ENCODE measurements at places on chromosomes 3 and 15.

- no peak for DNase-seq
Observed at GRCh38 chr3:148450819-148451218, 246.9 kb upstream of the AGTR1 start.

DNA sequence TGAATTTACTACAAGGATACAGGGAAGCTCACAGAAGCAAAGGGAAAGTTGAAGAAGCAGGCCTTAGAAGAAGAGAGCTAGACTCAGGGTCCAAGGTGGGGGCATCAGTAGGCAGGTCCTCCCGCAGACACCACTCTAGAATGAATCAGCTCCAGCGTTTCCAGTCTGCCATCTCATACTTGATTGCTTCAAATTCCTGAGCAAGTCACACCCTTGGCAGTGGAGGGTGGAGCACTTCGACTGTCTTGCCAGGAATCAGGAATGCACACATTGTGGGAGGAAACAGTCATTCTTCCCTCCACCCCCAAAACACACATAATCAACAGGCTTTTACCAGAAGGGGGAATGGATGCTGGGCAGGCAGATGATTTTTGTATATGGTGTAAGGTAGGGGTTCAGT lies 78.5 kb downstream of the CHCHD6 start:
- DNase-seq: peak; percentile 96

DNA sequence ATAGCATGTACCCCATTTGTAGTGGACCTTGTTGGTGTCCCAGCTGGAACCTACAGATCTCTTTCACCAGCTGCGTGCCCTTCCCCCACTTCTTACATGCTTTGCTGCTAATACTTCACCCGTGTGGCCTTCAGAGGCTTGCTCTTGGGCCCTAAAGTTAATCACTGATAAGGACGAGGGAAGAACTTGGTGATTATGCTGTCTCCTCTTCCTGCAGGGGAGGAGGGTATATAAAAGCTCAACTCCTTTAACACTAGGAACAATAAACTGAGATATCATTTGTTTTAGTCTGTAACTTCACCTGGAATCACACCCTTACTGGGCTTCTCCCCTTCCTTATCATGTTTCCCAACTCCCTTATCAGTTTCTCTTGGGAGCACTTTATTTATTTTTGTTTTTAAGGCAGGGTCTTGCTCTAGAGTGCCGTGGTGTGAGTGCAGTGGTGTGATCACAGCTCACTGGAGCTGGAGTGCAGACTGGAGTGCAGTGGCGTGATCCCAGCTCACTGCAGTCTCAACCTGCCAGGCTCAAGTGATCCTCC lies 43.2 kb upstream of the PIK3R4 start:
- DNase-seq: no peak

DNA sequence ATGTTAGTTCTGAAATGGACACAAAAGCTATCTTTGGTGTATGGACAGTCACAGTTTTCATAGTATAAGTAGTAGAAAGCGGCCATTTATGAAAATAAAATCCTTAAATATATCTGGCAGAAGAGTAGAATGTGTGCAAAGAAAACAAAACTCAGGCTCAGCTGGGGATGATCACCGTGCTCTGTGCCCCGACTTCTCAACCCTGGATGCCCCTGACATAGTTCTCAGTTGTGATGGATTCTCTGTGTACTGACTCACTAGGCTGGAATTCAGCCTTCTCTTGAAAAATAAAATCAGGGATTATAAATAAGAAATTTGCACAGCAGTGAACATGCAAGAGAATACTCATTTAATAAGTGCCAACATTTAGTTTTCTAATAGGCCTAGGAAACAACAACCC lies 925.1 kb upstream of the NR2F2 start:
- DNase-seq: peak; percentile 6

- no peak for DNase-seq
Observed at GRCh38 chr15:89501646-89502045, 5.3 kb upstream of the RHCG start.

DNA sequence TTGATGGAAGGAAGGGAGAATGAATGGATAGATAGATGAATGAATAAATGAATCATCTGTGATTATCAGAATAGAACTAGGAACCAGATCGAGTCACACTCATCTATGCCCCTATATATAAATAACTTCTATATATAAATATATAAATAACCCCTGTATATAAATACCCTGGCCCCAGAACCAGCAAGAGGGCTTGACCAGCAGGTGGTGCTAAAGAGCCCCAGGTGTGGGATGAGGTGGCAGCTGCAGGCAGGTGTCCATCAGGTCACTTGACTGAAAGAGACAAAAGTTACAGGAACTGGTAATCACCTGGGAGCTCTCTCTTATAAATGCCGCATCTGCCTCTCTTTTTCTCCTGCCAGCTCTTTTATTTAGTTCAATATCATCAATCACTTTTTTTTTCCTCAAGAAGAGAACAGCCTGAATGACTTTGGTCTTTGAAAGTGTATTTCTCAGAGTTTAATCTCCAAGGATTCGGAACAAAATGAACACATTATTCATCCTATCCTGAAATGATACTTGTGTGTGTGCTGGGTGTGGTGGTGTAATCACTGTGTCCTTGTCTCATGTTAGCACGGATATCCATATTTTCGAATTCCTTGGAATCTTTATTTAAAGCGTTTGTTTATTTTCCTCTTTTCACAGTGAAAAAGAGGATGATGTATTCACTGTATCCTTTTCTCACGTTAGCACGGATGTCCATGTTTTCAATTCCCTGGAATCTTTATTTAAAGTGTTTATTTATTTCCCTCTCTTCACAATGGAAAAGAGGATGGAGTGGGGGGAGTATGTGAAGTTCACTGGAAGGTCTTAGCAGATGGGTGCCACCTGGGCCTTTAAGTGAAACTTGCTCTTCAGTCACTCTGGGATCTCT lies 35.4 kb upstream of the ATG7 start:
- peak; percentile 67 for DNase-seq

- DNase-seq: no peak
Observed at GRCh38 chr3:98449606-98450193, 13.3 kb upstream of the OR5K1 start.

- DNase-seq: no peak
Observed at GRCh38 chr3:187044867-187045552, 94.3 kb downstream of the RPL39L start.
